CD4-positive, alpha-beta memory T cell (primary cell): ENCODE measurements at places on chromosomes 1 and 21.

DNA sequence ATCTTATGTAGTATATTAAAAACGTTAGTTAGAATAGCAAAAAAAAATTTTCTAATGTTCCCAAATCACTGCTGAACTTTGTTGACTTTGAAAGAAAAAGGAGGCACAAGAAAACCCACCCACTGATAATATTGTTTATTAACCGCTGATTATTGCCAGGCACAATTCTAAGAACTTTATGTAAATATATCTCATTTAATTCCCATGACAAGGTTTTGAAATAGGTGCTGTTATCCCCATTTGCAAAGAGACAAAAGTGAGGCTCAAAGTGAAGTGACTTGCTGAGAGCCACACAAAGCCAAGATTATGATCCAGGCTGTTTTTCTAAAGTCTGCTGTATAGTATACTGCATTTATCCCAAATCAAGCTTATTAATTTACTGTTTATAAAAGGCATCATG is 56.4 kb downstream of the SASS6 start:
- no peak for DNase-seq

GRCh38 chr1:36256558-36257374 is 32.5 kb downstream of the THRAP3 start:
- DNase-seq = no peak

GRCh38 chr1:67556297-67556900 is 126.2 kb upstream of the SERBP1 start:
- DNase-seq = no peak

DNA sequence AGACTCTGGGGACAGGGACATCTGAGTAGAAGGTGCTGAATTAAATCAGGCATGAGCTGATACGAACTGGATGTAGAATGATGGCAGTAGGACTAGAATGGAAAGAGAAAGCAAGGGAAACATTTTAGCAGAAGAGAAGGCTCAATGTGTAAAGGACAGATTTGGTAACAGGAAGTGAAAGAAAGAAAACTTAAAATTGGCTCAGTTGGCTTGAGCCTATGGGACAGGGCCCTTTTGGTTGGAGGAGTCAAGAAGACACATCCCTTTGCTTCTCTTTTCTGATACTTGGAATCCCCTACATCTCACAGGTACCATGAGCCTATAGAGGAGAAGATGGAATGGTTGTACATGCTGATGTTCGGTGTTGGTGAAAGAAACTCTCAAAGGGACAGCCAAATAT is 300.6 kb upstream of the PLXNA2 start:
- DNase-seq = no peak

- no peak for DNase-seq
These were observed 3.9 kb upstream of the ZNF678 start for GRCh38 chr1:227559499-227559898.

DNA sequence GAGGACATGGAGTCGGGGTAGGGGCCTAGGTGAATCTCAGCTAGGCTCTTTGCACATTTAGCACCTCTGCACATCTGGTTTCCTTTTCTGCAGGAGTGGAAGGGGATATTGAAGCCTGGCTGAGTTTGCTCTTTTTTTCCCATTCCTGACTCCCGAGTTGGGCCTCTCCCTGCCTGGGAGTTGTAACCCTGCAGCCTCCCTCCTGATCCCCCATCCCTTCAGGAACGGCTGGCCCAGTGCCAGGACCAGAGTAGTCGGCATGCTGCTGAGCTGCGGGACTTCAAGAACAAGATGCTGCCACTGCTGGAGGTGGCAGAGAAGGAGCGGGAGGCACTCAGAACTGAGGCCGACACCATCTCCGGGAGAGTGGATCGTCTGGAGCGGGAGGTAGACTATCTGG is 836 bp downstream of the OLFML3 start:
- no peak for DNase-seq

- DNase-seq = no peak
These were observed 79.9 kb upstream of the RBM34 start for GRCh38 chr1:235240960-235241359.

DNA sequence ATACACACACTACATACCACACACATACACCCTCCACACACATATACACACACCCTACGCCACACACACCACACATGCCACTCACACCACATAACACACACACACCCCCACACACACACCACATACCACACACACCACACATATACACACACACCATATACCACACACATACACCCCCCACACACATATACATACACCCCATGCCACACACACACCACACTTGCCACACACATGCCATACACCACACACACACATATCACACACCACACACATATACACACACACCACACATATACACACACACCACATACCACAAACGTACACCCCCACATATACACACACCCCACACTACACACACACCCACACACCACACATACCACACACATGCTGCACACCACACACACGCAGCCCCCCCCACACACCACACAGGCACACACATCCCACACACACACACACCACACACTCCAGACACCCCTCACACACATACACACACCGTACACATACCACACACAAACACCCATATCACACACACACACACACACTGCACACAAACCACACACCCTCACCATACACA is 76.7 kb upstream of the TMPRSS2 start:
- no peak for DNase-seq

- DNase-seq = no peak
These were observed 2.2 kb upstream of the UBXN10 start for GRCh38 chr1:20183616-20184271.
